ENCODE measurements at places on chromosomes 2 and 18. TPM values are rescaled to one million over a fixed set of nuclear protein-coding genes. Genes with fewer than 3 reads are reported as not detected.

Gene SP5
- total RNA-seq, result not detected

Gene ROCK2
- 41.7 TPM for total RNA-seq

Gene GKN2
- total RNA-seq, result not detected

GRCh38 chr18:79983793-79984192 is 4.6 kb downstream of the TXNL4A start:
- H3K36me3 ChIP-seq, result peaks cover 23% of the 10 kb centered on the region
- H3K4me1 ChIP-seq, result peaks cover 45% of the 10 kb centered on the region
- no peak for DNase-seq
- no peak overlapping the region for H3K4me3 ChIP-seq
- H3K27ac ChIP-seq, result no peak overlapping the region

GRCh38 chr2:71905205-71905604 is 242.5 kb downstream of the CYP26B1 start:
- H3K27me3 ChIP-seq, result no peaks in the 10 kb centered on the region
- DNase-seq, result peak; percentile 64
- peaks cover 50% of the 10 kb centered on the region for H3K36me3 ChIP-seq
- peak overlapping the region; percentile 72 for H3K27ac ChIP-seq

Gene STPG4
- not detected for total RNA-seq

Gene RGPD4
- not detected for total RNA-seq

DNA sequence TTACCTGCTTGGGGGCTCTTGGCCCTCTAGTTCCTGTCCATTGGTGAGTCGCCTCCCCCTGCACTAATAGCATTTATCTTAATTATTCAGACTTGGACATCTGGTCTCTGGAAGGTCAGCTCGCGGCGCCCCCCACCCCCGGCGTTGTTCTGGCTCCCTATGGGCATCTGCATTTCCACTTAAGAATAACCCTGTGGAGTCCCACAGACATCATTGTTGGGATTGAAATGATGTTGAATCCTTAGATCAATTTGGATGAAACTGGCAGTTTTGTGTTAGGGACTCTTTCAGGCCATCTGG is 313.8 kb upstream of the HS6ST1 start:
- no peak for DNase-seq
- H3K27ac ChIP-seq, result no peak overlapping the region
- H3K4me1 ChIP-seq, result peaks cover 6% of the 10 kb centered on the region

DNA sequence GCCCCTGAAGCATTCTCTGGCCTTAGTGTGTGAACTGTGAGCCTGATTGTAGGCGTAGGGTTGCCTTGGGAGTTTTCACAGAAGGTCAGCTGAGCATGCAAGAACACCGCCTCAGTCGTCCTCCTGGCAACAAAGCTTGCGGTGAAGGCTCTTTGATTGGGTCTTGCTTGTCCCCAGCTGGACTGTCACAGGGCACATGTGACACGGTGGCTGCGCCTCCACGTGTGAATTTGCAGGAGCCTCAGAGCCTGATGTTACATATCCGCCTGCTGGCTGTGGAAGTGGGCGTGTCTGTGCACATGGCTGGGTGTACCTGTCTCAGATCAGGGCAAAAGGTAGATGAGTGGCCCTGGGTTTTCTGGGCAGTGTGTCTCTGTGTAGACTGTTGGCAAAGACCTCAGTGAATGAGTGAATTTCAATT is 228.7 kb downstream of the HAUS1 start:
- H3K27ac ChIP-seq, result no peak overlapping the region
- DNase-seq, result no peak
- no peak overlapping the region for H3K4me3 ChIP-seq
- peaks cover 50% of the 10 kb centered on the region for H3K27me3 ChIP-seq
- no peaks in the 10 kb centered on the region for H3K36me3 ChIP-seq
- H3K4me1 ChIP-seq, result peaks cover 13% of the 10 kb centered on the region

- H3K27me3 ChIP-seq, result peaks cover 2% of the 10 kb centered on the region
- no peak overlapping the region for H3K4me3 ChIP-seq
- no peaks in the 10 kb centered on the region for H3K36me3 ChIP-seq
- no peak for DNase-seq
- peaks cover 89% of the 10 kb centered on the region for H3K4me1 ChIP-seq
- no peak overlapping the region for H3K27ac ChIP-seq
Observed at GRCh38 chr2:108632332-108633160, 86.7 kb upstream of the RANBP2 start.

Gene IL37
- total RNA-seq, result not detected

DNA sequence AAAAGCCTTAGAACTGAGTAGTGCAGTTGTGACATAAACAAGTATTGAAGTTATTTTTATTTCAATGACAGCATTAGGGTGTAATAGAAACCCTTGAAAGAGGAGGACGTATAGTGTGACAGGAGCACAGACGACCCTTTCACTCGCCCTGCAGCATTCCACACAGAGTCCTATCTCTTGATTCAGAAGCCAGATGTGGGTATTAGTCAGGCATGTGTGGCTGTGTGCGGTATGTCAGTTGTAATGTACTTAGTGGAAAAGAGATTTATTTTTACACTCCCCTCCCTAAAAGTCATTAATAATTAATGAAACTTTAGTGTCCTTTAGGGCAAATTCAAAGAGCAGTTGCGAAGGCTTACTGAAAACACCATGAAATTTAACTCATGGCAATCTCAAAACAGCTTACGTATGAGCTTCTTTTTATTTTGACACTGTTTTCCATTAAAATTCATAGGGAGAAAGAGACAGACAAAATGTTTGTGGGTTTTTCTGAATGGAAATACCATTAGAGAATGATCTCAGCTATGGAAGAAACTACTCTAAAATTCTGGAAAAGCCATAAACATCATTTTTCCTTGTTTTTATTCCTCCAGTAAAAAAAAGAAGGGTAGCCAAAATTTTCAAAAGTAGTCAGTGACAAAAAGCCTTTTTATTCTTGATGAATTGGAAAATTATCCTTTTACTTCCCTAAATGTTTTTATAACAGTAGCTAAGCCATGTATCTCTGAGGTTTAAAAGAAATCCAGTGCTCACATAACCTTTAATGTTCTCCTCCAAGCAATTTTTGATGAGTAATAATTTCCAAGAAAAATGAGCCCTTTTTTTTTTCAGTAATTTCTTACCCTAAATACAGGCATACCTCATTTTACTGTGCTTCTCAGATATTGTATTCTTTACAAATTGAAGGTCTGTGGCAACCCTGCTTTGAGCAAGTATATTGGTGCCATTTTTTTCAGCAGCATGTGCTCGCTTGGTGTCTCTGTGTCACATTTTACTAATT is 84.0 kb upstream of the DSEL start:
- peaks cover 2% of the 10 kb centered on the region for H3K27me3 ChIP-seq
- H3K27ac ChIP-seq, result peak overlapping the region; percentile 70
- peaks cover 34% of the 10 kb centered on the region for H3K36me3 ChIP-seq
- H3K4me3 ChIP-seq, result peak overlapping the region; percentile 75
- peak; percentile 67 for DNase-seq

DNA sequence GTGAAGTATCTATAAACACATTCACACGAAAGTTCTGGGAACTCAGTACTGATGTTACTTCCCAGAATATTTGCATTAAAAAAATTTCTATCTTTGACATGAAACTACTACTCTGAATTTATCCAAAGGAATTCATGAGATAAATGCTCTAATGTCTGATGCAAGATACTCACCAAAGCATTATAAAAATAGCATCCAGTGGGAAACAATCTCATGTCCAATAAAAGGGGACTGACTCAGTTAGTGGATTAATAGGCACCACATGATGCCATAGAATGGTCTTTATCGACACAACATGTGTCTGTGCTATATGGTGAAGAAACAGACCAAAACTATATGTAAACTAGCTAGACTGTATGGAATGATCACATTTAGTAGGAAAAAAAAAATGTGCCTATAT is 33.9 kb downstream of the LAMA3 start:
- DNase-seq, result peak; percentile 30
- no peak overlapping the region for H3K4me3 ChIP-seq
- peaks cover 2% of the 10 kb centered on the region for H3K27me3 ChIP-seq

- no peaks in the 10 kb centered on the region for H3K36me3 ChIP-seq
- H3K27me3 ChIP-seq, result no peaks in the 10 kb centered on the region
- peaks cover 36% of the 10 kb centered on the region for H3K4me1 ChIP-seq
- no peak overlapping the region for H3K4me3 ChIP-seq
Observed at GRCh38 chr2:199446996-199447576, 10.7 kb downstream of the SATB2 start.

- H3K36me3 ChIP-seq, result no peaks in the 10 kb centered on the region
- no peaks in the 10 kb centered on the region for H3K27me3 ChIP-seq
- peaks cover 9% of the 10 kb centered on the region for H3K4me1 ChIP-seq
- DNase-seq, result no peak
- H3K4me3 ChIP-seq, result no peak overlapping the region
- H3K27ac ChIP-seq, result no peak overlapping the region
Observed at GRCh38 chr2:181231151-181231550, 226.0 kb upstream of the ITGA4 start.

Gene TMEM200C
- not detected for total RNA-seq

GRCh38 chr18:26575865-26576217 is 27.5 kb upstream of the KCTD1 start:
- H3K4me1 ChIP-seq, result peaks cover 14% of the 10 kb centered on the region
- no peaks in the 10 kb centered on the region for H3K36me3 ChIP-seq
- no peak for DNase-seq
- H3K27ac ChIP-seq, result no peak overlapping the region
- H3K27me3 ChIP-seq, result peaks cover 23% of the 10 kb centered on the region
- peak overlapping the region; percentile 88 for H3K4me3 ChIP-seq

DNA sequence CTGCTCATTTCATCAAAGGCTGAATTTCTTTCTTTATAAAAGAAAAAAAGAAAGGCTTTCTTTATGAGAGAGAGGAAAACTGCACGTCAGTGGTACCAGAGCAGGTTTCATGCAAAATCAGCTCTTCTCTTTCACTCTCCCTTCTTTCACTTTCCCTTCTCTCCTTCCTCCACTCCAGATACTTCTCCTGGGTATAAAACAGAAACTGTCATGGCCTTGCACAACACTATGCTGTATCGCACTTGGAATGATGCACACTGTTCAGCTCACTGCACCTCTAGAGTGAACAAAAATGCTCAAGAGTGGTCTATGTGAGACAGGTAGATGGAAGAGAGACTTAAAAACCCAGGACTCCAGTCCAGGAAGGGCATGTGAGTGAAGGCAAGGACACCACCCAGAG is 73.8 kb downstream of the KLF7 start:
- H3K27me3 ChIP-seq, result no peaks in the 10 kb centered on the region
- no peak overlapping the region for H3K27ac ChIP-seq
- H3K36me3 ChIP-seq, result peaks cover 27% of the 10 kb centered on the region
- H3K4me1 ChIP-seq, result peaks cover 44% of the 10 kb centered on the region
- H3K4me3 ChIP-seq, result no peak overlapping the region
- DNase-seq, result no peak

Gene ABCG8
- total RNA-seq, result not detected

GRCh38 chr2:237541243-237541642 is 25.1 kb upstream of the PRLH start:
- no peak overlapping the region for H3K27ac ChIP-seq
- DNase-seq, result no peak
- peaks cover 13% of the 10 kb centered on the region for H3K36me3 ChIP-seq
- H3K4me3 ChIP-seq, result no peak overlapping the region

DNA sequence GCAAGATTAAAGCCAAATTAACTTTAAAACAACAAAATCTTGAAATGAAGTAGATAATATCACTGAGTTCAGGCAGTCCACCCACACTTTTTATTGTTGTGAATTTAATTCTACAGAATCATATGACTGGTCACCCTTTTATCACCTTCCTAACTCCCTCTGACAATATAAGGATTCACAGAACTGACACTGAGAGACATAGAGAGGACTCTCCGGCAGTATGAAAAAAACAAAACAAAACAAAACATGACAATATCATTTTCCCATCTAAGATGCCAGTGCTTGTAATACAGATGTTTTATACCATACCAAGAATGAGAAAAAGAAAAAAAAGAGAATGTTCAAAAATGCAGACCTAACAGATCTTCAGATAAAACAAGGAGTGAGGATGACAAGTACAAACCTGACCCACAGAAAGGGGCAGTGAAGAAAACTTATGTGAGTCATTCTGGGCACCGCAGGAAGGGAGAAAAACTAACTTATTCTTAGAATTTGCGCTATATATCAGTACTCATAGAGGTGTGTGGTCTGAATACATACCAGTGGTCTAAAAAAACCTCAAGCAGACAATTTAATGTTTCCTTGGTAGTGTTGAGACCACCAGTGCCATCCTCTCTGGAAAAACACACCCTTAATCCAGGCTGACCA is 136.6 kb downstream of the ZAP70 start:
- H3K27me3 ChIP-seq, result no peaks in the 10 kb centered on the region
- no peak overlapping the region for H3K4me3 ChIP-seq
- no peak overlapping the region for H3K27ac ChIP-seq
- no peak for DNase-seq

Gene MAP3K19
- not detected for total RNA-seq

DNA sequence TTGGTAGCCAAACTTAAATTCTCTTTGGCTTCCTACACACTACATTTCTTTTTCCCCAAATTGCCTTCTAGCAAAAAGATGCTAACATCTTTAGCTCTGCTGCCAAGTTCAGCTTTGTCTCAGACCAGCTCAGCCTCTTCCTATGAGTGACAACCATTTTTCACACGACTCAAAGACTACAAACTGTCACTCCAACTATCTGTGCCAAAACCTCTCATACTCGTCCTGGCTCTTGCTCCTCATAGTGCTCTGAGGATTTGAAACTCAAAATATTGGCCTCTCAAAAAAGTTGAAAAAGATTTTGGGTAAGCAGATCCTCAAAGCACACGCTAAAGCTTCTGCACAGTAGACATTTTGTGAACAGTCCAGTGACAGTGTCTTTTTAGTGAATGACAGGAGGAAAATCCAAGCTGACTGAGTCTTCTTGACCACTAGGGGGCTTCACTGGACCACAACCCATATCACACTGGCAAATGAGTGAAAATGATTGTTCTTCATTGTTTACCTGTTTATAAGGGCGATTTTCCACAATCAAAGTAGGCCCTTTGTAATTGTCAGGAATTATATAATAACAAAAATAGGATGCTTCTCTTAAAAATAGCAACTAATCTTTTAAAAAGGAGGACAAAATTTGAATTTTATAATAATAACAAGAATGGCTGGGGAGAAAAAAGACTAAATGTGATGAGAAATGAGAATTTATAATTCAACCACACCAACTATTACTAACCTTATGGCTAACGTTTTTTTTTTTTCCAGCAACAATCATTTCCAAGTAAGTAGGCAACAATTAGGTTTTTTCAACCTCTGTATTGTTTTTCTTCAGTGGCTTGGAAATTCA is 85.5 kb upstream of the PGAP1 start:
- no peak overlapping the region for H3K4me3 ChIP-seq
- H3K4me1 ChIP-seq, result peaks cover 27% of the 10 kb centered on the region
- peak; percentile 43 for DNase-seq
- H3K27ac ChIP-seq, result no peak overlapping the region
- no peaks in the 10 kb centered on the region for H3K27me3 ChIP-seq
- no peaks in the 10 kb centered on the region for H3K36me3 ChIP-seq

GRCh38 chr2:72112401-72112800 is 35.3 kb downstream of the CYP26B1 start:
- no peak overlapping the region for H3K4me3 ChIP-seq
- no peak overlapping the region for H3K27ac ChIP-seq
- H3K36me3 ChIP-seq, result no peaks in the 10 kb centered on the region
- H3K27me3 ChIP-seq, result peaks cover 12% of the 10 kb centered on the region
- DNase-seq, result peak; percentile 49

Gene NEURL3
- not detected for total RNA-seq

Gene PROKR1
- not detected for total RNA-seq
